ENCODE measurements at places on chromosomes 4 and X. TPM values are rescaled to one million over a fixed set of nuclear protein-coding genes. Genes with fewer than 3 reads are reported as not detected.

GRCh38 chr4:76623217-76624045 is 188.4 kb downstream of the SHROOM3 start:
- DNase-seq, result no peak

- no peak for DNase-seq
Observed at GRCh38 chrX:132004728-132005127, 18.4 kb upstream of the STK26 start.

GRCh38 chrX:68719181-68719903 is 71.9 kb downstream of the STARD8 start:
- DNase-seq, result peak; percentile 17

DNA sequence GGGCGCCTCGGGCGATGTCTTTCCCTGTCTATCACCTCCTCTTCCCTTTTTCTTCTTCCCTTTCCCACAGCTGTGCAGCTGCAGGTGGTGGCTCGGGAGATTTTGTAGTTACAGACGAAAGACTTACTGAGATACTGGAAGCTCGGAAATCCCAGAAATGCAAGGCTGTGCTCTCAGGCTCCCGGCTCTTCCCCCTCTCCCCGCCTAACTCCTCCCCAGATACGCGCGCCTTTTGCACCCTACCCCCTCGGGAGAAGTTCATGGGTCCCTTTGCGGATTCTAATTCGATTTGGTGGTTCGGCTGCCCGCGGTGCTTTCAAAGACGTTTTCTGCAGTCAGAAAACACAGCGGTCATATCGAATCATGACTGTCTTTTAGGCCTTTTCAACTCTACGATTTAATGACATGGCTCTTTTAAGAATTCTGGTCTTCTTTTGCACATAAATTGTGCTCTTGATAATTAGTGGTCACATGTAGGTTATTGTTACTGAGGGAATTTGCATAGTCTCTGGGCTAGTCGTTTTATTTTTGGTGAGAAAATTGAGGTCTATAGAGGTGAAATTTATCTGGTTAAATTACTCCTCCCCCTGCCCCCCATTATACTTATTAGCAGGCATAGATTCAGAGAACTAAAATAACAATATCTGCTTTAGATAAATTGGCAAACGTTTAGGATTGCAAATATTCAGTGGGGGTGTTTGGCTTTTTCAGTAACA is 1.6 kb downstream of the SEPTIN11 start:
- DNase-seq, result no peak

GRCh38 chr4:98929341-98930267 is 671 bp upstream of the EIF4E start:
- DNase-seq, result peak; percentile 86

CDS1 gene
- 6.5 TPM for total RNA-seq

- no peak for DNase-seq
Observed at GRCh38 chrX:110082161-110082560, 79.2 kb downstream of the TMEM164 start.

CSAG3 gene
- total RNA-seq, result not detected

PRDM5 gene
- total RNA-seq, result 14.9 TPM

GRCh38 chr4:1776521-1777161 is 16.5 kb upstream of the FGFR3 start:
- DNase-seq, result no peak

MAGEA3 gene
- 0.20 TPM for total RNA-seq

C4orf50 gene
- total RNA-seq, result 0.03 TPM

CLDN34 gene
- not detected for total RNA-seq

DDIT4L gene
- total RNA-seq, result not detected

- DNase-seq, result no peak
Observed at GRCh38 chr4:2042947-2043395, 16.2 kb upstream of the NAT8L start.

ARMCX4 gene
- 11.2 TPM for total RNA-seq

GRCh38 chr4:16860516-16860915 is 37.9 kb downstream of the LDB2 start:
- DNase-seq, result no peak

DNA sequence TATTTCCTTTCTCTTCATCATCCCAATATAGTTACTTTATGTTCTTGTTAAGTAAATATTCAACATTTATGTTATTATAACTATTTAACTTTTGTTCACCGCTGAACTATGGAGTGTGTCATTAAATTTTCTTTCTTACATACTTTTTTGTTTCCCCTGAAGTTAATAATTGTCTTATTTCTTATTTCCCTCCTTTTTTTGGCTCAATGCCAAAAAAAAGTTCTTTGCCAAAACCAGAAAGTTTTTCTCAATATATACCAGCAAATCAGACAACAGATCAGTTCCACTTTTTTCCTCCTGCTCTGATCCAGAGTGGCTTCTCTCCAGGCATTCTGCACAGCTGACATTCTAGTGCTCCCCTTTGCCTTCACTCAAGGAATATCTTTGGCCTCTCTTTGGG is 187.0 kb upstream of the PPARGC1A start:
- no peak for DNase-seq

DNA sequence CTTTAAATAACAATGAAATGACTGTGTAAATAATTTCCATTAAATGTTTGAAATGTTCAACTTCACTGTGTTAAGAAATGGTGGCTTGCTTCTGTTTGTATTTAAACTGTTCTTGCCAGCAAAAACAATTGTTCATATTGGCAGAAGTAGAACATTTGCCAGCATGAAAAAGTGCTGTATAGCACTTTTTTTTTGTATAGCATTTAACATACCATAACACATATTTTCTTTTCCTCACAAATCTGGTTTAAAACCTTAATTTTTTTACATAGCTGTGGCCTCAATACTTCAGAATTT is 94.1 kb downstream of the COX18 start:
- DNase-seq, result no peak

- DNase-seq, result no peak
Observed at GRCh38 chr4:166386491-166387360, 513.7 kb downstream of the TLL1 start.

DNA sequence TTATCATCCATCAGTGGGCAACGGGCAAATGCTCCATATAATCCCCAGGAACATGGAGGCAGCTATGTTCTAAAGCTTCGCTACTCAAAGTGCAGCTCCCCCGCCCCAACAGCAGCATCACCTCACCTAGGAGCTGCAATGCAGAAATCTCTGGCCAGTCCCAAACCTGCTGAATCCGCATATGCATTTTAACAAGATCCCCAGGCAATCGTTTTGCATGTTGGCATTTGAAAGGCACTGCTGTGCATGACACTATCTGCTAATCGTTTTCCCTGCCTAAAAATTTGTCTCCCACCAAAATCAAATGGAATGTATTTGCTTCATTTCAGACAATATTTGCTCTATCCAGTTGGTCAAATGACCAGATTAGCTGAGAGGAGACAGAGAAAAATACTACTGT is 15.2 kb downstream of the ADGRG2 start:
- no peak for DNase-seq

- DNase-seq, result no peak
Observed at GRCh38 chr4:168811786-168812651, 198.0 kb downstream of the CBR4 start.

DNA sequence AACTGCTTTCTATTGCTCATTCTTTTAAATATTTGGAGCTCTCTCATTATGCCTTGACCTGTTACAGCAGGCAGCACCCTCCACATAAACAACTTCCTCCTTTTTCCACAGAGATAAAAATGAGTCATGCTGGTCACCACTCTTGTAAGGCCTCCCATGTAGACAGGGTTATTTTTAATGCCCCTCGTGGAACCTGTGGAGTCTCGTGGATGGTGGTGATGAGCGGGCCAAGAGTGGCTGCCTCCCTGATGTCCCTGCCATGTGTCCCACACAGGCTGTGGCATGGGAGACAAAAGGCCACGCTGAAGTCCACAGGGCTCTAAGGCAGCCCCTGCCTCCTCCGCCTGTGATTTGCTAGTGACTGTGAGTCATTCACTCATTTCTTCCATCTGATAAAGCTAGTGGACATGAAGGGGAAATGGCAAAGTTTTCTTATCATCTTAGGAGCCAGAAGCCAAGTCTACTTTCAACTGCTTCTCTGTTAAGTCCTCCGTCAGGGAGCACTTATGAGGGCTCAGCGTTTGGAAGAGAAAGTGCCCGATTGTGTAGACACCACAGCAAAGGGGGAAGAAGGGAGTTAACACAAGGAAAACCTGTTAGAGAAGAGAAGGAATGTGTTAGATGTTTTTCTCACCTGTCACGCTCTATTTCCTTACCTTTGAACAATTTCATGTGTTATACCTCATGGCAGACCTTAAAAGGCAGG is 121.6 kb upstream of the FAT1 start:
- no peak for DNase-seq

GRCh38 chrX:30649859-30650258 is 3.4 kb upstream of the GK start:
- no peak for DNase-seq

GYPA gene
- total RNA-seq, result 0.20 TPM

GRCh38 chr4:165656399-165656798 is 216.6 kb upstream of the TLL1 start:
- DNase-seq, result no peak

TEX13B gene
- not detected for total RNA-seq

DNA sequence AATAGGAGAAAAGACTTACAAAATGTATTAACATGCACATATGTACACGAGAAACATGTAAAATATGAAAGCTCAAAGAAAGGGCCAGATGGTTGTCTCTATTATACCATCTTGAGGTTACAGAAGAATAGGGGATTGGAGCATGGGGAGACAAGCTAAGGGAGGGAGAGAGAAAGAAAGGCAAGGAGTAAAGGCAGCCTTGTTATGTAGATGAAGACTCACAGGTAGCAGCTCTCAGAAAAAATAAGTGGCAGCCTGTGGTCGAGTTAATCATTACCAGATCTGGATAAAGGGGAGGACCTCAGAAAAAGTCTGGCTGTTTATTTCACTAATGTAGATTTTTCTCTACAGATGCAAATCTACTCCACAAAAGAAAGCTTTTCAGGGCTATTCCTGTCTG is 26.6 kb upstream of the PPP1R2C start:
- no peak for DNase-seq

ARFIP1 gene
- total RNA-seq, result 33.6 TPM

DNA sequence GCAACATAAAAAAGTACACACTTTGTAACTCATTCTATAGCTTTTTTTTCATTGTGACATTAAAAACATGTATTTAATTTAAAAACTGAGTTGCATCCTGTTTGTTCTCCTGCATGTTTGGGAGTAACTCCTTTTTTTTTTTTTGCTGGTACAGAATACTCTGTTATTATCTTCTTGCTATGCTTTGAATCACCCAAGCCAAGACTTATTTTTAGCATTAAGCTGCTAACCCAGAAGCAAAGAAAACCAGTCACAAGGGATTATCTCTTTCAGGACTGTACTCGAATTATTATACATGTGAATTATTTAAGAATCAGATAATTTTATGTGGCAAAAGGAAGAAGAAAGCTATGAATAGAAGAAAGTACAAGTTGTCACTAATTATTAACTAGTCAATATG is 194.9 kb downstream of the ADAMTS3 start:
- DNase-seq, result no peak

DNA sequence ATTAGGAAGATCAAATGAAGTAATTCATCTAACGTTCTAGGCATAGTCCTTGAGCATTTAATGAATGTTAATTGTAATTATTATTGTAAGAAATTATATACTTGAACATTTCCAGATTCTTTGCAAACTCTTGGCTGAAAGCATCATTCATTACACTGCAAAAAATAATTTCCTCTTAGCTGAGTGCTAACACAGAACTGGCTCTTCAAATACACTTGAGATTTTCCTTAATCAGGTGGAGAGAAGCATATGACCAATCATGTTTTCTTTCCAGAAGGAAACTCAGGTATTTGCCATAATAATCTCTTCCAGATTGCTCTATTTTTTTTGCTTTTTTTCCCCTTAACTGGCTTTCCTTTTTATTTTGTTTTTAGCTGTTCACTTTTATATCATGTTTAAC is 42.5 kb downstream of the SLC39A8 start:
- no peak for DNase-seq

- DNase-seq, result peak; percentile 64
Observed at GRCh38 chr4:20251796-20252655, at the start of gene SLIT2. SLIT2 (plus strand) TSS chr4:20251905; CDS start chr4:20253816, 1,911 bp downstream.

SMIM43 gene
- total RNA-seq, result not detected

DNA sequence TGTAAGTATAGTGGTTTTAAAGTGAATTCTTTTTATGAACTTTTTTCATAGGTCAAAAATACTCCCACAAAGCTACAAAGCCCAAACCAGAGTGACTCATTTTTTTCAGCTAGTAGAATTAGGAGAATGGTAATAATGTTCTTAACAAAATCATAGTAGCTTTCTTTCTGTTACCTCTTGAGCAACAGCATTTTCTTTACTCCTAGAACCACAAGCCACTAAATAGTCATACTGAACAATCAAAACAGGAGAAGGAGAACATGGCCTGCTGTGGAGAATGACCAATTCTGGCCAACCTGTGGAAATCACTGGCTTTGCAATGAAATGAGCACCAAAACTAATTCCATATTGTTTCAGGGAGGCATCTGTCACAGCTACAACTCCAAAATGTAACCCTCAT is 112.9 kb downstream of the AMMECR1 start:
- DNase-seq, result no peak

TMEM175 gene
- total RNA-seq, result 42.3 TPM

GRCh38 chrX:17465802-17466201 is 90.8 kb downstream of the NHS start:
- DNase-seq, result no peak

GABRE gene
- 139 TPM for total RNA-seq

DNA sequence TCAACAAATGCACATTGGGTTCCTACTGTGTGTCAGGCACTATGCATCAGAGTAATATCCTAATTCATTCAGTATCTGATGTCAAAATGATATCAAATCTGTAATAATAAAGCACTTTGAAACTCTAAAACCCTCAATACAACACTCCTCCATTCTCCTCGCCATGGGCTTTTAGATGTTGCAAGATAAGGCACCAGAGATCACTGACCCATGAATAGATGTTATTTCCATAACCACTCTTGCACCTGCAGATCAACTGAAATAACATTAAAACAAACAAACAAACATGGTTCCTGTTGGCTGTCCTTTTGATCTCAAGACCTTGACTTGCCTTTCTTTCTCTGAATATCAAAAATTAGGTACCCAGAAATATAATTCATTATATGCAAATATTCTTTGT is 100.2 kb downstream of the MAB21L2 start:
- no peak for DNase-seq

DNA sequence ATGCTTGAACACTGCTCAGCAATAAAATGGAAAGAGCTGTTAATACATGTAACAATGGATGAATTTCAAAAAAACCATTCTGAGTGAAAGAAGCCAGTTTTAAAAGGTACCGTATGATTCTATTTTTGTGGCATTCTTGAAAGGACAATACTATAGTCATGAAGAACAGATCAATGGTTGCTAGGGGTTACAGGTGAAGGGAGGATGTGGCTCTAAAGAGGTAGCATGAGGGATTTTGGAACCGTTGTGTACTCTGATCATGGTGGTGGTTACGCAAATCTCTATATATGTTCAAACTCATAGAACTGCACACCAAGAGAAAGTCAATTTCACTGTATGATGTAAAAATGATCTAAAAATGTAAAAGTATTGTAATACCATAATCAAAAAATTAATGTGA is 40.0 kb upstream of the CTAG2 start:
- no peak for DNase-seq

- DNase-seq, result no peak
Observed at GRCh38 chrX:17703201-17703600, 34.1 kb upstream of the SCML1 start.

NEK1 gene
- 13.6 TPM for total RNA-seq

NUDT10 gene
- 0.34 TPM for total RNA-seq

TNIP3 gene
- total RNA-seq, result 8.0 TPM

TSPAN7 gene
- total RNA-seq, result 65.0 TPM

CLOCK gene
- total RNA-seq, result 20.2 TPM
